ENCODE measurements at places on chromosomes 3 and 15.

DNA sequence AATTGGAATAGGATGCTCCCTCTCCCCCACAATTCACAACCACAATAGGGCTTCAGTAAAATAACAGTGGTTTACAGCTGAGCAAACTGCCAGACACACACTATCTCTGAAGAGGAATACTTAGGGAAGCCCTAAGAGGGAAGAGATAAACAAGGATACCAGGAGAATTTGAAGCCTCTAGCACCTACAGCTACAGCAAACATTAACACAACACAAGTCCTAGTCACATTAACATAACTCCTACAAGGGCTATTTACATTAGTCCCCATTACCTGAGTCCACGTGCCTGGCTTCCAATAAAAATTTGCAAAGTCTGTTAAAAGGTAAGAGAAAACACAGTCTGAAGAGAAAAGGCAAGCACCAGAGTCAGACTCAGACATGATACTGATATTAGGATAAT lies 346.9 kb upstream of the CDIN1 start:
- DNase-seq = no peak

- no peak for DNase-seq
Measured at GRCh38 chr15:37109872-37110572, 9.7 kb upstream of the MEIS2 start.

- no peak for DNase-seq
Measured at GRCh38 chr3:96755519-96755918, 58.9 kb upstream of the EPHA6 start.

DNA sequence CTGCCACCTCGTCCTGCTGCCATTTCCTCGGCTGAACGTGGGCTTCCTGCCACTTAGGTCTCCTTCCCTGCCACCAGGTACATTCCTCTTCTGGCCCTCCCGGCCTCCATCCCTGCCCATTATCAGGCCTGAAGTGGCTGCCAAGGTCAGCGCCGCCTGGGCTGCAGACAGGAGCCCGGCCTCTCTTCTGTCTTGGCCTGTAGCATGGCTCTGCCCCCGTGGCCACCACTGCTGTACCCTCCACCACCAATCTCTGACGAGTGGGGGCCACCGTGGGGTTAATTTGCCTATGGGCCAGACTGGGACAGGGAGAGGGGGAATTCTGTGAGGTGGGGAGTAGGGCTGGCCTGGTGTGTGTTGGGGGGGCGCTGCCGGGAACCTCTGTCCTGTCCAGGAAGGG lies 2.0 kb upstream of the BAHD1 start:
- no peak for DNase-seq

DNA sequence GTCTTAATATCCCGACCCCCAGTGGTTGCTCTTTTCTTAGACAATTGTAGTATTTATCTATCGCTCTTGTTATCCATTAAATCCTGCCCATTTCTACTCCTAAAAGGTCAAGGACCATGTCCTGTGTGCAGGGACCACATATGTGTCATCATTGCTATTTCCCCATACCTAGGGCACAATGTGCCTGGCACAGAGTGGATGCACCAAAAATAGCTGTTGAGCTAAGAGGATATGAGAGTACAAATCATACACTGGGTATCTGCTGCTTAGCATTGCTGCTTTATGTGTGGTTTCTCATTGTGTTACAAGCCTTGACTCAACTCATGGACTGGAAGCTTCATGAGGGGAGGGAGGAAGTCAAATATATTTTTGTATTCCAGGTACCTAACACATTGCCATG lies 3.4 kb upstream of the MITF start:
- DNase-seq = no peak

DNA sequence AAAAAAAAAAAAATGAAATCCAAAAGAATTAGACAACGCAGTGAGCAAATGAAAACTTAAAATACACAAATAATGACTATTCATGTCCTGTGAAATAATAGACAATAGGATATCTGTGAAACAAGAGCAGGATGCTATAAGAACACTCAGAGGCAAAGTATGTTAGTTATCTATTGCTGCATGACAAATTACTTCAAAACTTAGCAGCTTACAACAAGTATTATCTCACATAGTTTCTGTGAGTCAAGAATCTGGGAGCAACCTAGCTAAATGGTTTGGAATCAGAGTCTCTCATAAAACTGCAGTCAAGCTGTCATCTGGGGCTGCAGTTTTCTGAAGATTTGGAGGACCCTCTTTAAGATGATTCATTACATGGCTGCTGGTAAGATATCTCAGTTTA lies 36.5 kb upstream of the ZMAT3 start:
- no peak for DNase-seq

DNA sequence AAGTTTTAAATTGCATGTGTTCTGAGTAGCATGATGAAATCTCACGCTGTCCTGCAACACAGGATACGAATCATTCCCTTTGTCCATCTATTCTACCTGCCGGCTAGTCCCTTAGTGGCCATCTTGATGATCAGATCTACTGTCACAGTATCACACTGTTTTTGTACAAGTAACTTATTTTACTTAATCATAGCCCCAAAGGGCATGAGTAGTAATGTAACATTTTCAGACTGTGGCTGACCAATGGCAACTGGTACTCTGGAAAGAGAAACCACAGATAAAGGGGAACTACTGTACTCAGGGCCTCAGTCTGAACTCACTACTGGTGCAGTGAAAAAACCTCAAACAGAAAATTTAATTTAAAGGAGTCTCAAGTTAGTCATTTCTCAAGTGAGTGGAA lies 127.3 kb upstream of the MRPL3 start:
- DNase-seq = no peak

- no peak for DNase-seq
Measured at GRCh38 chr15:29403772-29404171, 134.2 kb upstream of the NSMCE3 start.

DNA sequence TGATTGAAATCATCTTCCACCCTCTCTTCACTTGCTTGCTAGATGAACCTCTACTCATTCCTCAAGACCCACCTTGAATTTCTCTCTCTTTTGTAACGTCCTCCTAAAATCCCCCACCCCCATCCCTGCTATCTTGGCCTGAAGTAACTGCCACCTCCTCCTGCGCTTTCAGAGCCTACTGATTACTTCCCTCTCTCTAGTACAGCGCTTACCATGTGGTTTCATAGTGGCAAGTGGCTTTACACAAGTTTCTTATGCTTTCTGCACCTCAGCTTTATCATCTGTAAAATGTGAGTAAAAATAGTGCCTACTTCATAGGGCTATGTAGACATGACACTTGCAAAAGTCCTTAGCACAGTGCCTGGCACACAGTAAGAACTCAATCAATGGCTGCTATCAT lies 28.7 kb upstream of the DAZL start:
- DNase-seq = no peak

- no peak for DNase-seq
Measured at GRCh38 chr3:159280386-159281191, 478.7 kb downstream of the MFSD1 start.

GRCh38 chr3:73098026-73098425 lies 36.6 kb downstream of the EBLN2 start:
- no peak for DNase-seq

DNA sequence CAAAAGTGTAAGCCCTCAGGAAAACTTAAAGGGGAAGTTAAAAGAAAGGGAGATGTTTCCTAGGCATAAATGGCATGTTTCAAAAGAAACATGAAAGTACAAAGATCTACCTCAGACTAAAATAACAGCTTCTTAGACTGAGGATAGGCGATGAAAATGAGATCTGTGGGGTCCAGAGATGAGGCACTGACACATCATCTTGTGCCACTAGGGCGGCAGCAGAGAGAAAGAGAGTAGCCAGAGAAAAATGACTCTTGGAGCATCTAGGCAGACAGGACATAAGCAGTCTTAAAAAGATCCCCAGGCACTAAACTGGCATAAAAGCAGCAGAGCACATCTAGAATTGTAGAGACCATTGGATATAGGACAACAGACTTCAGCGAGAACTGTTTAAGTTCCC lies 42.5 kb upstream of the RFX7 start:
- DNase-seq = no peak

GRCh38 chr3:69776920-69777581 lies 37.8 kb downstream of the MITF start:
- no peak for DNase-seq

GRCh38 chr15:92294759-92295158 lies 98.9 kb upstream of the ST8SIA2 start:
- DNase-seq = no peak

GRCh38 chr15:96037584-96037983 lies 292.9 kb upstream of the NR2F2 start:
- no peak for DNase-seq

DNA sequence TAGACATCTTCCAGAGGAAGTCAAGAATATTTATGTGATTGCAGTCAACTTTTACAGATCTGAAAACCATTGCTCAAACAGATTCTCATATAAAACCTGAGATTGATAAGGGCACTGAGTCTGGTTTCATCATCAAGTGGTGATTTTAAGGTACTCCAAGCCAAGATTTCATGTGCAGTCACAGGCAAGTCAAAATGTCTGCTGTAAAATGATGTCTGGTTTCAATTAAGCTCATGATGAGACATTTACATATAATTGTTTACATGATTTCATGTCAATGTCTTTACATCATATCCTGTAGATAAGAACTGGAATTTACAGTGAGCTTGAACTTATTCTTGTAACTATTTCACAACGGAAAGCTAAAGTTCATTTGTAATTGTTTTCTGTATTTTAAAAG lies 1215.5 kb downstream of the ROBO2 start:
- DNase-seq = no peak

GRCh38 chr3:110940055-110940454 lies 131.6 kb upstream of the NECTIN3 start:
- no peak for DNase-seq

DNA sequence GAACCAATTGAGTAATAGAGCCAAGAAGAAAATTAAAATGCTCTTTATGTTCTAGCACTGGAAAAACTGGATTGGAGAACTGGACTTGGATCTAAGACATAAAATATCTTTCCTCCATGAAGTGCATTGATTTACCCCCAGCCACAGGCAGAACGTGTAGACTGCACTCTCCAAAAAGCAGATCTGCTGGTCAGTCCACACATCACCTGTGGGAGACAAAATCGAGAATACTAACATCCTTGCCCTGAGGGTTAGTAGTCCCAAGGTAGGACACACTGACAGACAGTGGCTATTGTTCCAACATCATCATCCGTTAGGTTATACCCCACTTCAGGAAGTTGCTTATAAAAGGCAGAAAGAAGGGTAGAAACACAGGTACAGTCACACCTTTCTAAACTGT lies 257.1 kb upstream of the STT3B start:
- no peak for DNase-seq

DNA sequence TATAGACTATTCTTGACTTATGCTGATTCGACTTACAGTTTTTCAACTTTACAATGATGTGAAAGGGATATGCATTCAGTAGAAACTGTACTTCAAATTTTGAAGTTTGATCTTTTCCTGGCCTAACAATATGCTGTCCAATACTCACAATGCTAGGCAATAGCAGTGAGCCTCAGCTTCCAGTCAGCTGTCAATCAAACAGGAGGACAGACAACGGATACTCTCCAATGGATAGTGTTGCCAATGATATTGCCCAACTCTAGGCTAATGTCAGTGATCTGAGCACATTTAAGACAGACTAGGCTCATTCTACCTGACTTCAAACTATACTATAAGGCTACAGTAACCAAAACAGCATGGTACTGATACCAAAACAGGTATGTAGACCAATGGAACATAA lies 55.0 kb upstream of the ZNF280D start:
- no peak for DNase-seq

- DNase-seq = no peak
Measured at GRCh38 chr15:93500155-93500554, 411.1 kb upstream of the RGMA start.

DNA sequence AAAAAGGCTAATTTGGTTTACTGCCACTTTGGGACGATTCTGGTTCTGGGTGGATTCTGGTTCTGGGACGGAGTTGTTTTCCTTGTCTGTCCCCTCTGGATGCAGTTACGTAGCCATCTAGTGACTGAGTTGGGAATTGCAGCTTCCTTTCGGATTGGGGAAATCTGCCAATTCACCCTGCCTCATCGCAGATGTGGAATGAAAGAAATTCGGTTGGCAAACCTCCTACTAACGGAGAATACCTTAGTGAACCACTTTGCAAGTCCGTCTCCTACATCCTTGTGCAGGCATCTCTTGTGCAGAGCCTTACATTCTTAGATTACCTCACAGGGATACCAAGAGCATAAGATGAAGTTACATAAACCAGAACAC lies 31.5 kb upstream of the AP4E1 start:
- DNase-seq = peak; percentile 54

DNA sequence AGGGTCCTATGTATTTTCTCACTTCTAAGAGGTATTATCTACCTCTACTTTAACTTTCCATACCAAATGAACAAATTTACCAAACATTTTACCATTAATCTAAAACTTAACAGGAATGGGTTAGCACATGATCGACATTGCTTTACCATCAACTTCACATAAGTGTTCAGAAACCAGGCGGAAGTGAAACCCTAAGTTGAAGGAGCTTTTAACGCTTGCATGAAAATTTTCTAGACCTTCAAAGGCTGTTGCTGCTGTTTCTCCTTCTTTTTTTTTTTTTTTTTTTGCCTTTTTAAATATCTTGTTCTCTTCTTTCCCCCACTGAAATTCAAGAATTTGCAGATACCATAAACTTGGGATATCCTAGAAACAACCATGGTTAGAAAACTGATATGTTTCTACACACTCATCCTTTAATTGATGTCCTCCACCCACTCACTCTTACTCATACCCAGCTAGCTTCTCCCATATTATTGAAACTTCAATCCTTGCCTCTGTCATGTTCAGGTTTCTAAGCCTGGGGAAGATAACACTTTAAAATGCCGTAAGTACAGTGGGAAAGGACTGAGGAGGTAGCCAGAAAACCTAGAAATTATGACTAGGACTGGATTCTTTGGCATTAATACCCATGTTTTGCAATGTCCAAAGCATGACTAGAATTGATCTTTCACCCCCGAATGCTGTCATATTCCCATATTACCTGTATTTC lies 24.7 kb downstream of the MYO5A start:
- no peak for DNase-seq

DNA sequence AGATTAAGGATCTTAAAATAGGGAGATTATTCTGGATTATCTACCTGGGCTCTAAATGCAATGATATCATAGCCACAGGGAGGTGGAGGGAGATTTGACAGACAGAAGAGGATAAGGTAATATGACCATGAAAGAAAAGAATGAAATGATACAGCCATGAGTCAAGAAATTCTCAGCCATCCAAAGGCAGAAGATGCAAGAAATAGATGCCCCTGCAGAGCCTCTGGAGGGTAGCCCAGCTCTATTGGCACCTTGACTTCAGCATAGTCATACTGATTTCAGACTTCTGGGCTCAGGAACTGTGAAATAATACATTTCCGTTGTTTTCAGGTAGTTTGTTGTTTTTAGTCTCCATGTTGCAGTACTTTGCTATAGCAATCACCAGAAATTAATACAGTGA lies 31.9 kb upstream of the FOXB1 start:
- no peak for DNase-seq
